ENCODE measurements at places on chromosomes 1 and 21.
A peak's percentile ranks its signal among the peaks of the same experiment; 100 is the strongest.

DNA sequence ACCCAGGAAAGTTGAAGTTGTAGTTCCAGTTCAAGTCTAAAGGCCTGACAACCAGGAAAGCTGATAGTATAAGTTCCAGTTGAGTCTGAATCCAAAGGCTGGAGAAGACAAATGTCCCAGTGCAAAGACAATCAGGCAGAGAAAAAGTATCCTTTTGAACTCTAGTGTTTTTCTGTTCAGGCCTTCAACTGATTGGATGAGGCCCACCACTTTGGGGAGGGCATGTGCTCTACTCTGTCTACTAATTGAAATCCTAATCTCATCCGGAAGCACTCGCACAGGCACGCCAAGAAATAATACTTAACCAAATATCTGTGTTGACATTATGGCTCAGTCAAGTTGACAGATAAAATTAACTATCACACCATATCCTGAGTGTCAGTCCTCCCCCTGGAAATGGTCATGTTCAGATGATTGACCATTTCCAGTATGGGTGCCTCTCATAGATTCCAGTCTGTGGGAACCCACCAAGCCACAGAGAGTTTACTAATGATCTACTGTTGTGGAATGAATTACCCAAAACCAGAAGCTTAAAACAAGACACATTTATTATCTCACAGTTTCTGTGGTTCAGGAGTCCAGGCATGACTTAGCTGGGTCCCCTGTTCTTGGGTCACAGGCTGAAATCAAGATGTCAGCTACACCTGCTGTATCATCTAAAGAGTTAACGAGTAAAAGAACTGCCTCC is 296.3 kb upstream of the ZP4 start:
- no peak for DNase-seq

DNA sequence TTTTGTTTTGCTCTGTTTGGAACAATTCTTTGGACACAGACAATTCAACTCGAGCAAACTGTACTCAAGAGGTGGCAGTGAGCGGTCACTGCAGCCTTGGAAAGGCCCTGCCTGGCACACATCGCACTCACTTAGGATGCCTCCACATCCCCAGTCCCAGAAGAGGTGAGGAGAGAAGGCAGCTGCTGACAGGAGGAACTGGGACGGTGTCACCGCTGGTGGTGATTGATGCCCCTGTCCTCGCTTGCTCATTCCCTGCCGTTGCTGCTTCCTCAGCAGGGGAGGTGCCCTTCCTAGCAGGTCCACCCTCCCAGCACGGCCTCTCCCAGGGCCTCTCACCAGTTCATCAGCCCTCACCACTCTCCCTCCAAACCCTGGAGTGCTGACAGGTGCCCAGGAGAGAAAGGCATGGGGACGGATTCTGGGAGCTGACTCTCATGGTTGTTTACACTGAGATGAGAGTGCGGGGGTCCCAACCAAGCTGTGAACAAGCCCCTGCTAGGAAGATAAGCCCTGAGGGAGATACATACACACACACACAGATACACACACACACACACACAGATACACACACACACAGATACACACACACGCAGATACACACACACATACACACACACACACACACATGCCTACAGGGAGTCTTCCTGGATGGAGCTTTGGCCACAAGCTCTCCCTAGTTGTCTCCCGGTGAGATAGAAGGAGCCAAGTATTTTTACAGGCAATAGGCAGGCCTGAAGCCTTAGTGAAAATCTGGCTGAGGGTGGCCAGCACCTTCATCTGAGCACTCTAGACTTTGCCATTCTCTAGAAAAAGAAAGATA is 101.1 kb downstream of the CDC7 start:
- no peak for DNase-seq

DNA sequence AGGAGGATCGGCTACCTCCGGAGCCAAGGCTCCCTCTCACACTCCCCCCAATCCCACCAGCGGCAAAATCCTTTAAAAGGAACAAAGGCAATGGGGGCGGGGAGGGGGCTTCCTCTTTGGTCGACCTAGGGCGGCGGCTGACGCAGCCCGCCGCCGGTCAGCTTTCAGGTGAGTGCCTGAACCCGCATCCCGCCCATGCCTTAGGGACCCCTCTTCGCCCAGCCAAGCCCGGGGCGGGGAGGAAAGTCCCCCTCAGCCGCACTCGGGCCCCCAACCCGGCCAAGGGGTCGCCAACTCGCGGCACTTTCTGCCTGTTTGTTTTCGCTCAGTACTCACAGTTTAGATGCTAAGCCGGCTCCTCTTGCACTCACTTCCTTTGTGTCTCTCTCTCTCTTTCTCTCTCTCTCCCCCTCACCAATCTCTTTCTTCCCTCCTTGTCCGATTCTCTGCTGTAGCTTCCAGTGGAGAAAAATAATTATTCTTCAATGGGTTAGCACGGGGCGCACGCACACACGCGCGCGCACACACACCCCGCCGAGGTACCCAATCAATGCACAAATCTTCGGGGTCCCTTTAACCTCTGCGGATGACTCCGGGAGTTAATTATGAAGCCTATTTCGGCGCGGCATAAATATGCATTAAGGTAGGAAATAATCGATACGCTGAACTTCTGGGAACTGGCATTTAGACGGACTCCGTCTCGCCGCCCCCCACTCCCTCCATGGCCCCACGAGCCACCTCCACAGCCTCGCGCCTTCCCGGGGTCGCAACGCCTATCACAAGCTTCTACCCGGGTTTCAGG is at the start of gene BLACAT1:
BLACAT1 (minus strand) TSS at position 465 of the 802 bp plus-strand sequence.
- no peak for DNase-seq

- DNase-seq, result peak; percentile 36
These were observed 19.4 kb upstream of the BSDC1 start for GRCh38 chr1:32413507-32414185.
